Stimulated activated CD8-positive, alpha-beta memory T cell treated with anti-CD3 and anti-CD28 coated beads, Interleukin-12 subunit alpha, Interleukin-12 subunit beta, amount 100 ng/mL, for 4 hours (primary cell): ENCODE measurements at places on chromosomes 1 and 21.

- no peak for DNase-seq
These were observed 68.4 kb downstream of the EPHB2 start for GRCh38 chr1:22778862-22779520.

- no peak for DNase-seq
These were observed 293.5 kb downstream of the MRPL39 start for GRCh38 chr21:25313829-25314228.

- no peak for DNase-seq
These were observed 332.2 kb downstream of the NTNG1 start for GRCh38 chr1:107473065-107473464.

- DNase-seq, result no peak
These were observed 1.6 kb downstream of the FCN3 start for GRCh38 chr1:27372808-27373690.

DNA sequence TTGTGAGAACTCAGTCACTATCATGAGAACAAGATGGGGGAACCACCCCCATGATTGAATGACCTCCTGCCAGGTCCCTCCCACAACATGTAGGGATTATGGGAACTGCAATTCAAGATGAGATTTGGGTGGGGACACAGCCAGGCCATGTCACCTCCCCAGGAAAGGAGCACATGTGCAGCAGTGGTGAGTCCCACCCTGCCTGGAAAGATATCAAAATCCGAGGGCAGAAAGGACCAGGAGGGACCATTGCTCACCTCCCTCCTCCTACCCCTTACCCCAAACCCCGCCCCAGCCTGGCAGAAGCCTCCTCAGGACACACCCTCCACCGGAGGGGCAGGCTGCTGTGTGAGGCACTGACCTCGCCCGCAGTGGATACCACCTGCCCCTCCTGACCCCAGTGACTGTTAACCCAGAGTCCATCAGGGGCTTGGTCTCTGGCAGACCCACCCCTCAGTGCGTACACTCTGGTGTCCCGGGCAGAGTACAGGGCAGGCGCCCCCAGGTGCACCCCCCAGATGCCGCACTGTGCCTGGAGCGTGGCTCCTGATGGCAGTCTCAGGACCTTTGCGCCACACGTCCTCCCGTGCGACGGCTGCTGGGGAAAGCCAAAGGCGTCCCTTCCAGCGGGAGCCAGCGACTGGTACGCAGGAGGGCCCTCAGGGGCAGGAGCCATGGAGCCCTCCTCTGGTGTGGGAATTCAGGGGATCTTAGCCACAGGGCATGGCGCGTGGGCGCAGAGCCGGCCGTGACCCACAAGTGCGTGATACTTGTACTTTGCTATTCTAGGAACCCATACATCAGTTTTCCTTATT, 20.9 kb downstream of the PDXK start:
- no peak for DNase-seq

- DNase-seq, result no peak
These were observed 113.0 kb downstream of the DMRTB1 start for GRCh38 chr1:53572065-53572814.

DNA sequence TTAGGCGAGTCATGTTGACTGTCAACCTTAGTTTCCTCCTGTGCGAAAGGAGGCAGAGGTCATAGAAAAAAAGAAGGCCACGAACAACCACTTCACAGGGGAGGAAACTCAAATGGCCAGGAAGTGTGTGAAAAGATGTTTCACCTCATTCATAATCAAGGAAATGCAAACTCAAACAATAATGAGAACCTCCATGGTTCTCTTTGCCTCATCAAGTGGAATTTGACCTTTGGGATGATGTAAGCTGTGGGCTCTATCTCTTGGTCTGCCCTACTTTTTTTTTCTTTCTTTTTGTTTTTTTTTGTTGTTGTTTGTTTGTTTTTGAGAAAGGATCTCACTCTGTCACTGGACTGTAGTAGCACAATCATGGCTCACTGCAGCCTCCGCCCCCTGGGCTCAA, 55.9 kb upstream of the GRHL3 start:
- DNase-seq, result no peak

DNA sequence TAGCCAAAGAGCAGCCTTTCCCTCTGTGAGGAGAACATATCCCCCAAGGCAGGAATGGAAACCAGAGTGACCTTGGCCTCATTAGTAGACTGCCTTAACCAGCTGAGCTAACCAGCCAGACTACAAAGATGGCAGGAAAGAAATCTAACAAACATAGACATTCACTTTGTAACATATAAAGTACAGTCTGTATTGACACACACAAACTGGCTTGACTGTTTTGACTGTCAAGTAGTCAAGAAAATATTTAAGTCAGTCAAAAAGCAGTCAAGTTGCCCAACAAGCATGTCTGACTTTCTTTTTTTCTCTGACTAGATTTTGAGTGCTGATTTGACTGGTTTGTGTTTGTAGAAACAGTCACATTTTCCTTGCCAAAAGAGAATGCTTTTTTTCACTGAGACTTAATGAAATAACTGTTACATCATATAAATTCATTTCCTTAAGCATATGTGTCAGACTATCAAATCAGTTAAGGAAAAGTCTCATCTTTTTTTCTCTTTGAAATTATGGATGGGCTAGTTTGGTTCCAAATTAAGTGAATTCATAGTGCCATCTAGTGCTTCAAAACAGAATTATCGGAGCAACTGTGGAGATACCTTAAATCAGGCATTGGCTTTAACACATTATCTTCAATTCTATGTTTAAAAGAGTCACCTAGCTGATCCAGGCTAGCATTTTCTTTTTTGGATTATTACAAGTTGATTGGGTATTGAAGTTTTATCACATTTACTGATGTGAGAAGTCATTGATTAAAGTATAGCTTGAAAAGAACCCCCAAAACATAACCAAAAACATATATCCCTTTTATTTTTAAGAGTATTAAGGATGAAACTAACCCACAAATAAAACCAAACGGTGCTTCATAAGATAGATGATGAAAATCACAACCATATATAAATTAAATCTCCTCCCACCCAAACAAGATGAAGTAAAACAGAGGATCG, 75.0 kb downstream of the ATP6V1G3 start:
- no peak for DNase-seq

- no peak for DNase-seq
These were observed 918.1 kb upstream of the TMPRSS15 start for GRCh38 chr21:19321688-19322087.

- no peak for DNase-seq
These were observed 22.8 kb downstream of the SYF2 start for GRCh38 chr1:25209516-25209915.

GRCh38 chr1:160076295-160076694, 5.0 kb upstream of the KCNJ9 start:
- no peak for DNase-seq

- no peak for DNase-seq
These were observed 4.2 kb downstream of the CYP4B1 start for GRCh38 chr1:46802901-46803574.

DNA sequence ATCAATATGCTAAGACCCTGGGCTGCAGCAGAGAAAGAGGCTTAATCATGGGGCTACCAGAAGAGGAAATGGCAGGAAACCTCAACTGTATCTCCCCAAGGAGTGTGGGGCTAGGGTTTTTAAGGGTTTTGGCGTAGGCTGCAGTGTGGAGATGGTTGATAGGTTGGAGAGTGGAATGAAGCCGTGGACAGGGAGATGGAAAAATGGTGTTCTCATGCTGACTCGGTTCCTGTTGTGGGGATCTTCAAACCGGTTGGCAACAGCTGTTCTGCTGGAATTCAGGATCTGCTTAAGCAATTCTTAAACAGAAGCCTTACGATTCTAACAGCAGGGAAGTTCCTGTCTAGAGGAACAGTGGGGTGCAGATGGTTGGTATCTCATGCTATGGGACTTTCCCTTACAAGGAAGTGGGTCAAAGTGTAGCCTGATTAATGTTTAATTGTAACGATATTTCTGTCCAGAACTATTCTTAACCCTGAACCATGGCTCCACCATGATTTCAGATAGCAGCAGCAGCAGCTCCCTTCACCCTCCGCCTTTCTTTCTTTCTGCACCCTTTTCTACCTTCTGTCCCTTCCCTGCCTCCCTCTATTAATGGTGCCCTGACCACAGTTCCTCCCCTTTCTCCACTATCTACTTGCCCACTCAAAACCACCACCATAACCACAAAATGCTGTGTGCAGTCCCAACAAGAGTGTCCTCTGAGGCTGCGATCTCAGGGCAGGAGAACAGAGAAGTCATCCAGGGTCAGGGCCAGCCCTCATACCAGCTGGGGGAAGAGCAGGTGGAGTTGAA, 30.8 kb downstream of the RSPH1 start:
- no peak for DNase-seq

GRCh38 chr21:17903929-17904639, 84.9 kb upstream of the C21orf91 start:
- DNase-seq, result no peak

- DNase-seq, result no peak
These were observed 17.8 kb upstream of the EPHA2 start for GRCh38 chr1:16173447-16174260.

- no peak for DNase-seq
These were observed 139.0 kb upstream of the TMEM51 start for GRCh38 chr1:15014516-15014915.

GRCh38 chr1:84363019-84363418, 35.3 kb upstream of the DNASE2B start:
- DNase-seq, result no peak

DNA sequence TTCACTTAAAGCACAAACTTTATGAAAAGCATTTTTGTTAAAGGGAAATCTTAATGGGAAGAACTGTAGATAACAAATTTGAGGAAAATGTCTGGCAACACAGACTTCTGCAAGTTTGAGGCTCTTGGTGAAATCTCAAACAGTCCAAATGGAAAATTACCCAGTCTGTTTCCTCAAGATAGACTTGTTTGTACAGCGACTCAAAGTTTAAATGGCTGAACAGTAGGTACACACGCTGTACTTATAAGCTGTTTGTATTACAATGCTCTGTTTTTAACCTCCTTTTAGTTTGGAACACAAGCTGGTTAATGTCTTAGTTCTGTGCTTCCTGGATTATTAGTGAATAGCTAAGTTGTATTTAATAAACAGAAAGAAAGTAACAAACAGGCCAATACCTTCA, 217.1 kb downstream of the NFIA start:
- no peak for DNase-seq

DNA sequence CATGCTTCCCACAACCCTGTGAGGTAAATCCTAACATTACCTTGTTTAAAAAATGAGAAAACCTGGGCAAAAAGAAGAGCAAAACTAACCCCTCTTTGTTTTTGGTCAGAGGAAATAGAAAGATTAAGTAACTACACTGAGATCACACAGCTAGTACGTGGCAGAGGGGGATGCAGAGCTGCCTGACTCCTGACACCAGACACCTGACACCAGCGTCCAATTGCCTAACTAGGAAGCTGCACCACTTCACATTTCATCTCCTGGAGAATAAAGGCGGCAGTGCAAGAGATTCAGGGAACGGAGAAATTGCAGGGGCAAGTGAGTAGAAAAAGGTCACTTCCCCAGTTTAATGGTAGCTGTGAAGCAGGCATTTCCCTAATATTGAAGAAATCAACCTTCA, 229.3 kb upstream of the PTBP2 start:
- DNase-seq, result no peak

GRCh38 chr1:238589843-238590435, 699.2 kb upstream of the ZP4 start:
- no peak for DNase-seq

DNA sequence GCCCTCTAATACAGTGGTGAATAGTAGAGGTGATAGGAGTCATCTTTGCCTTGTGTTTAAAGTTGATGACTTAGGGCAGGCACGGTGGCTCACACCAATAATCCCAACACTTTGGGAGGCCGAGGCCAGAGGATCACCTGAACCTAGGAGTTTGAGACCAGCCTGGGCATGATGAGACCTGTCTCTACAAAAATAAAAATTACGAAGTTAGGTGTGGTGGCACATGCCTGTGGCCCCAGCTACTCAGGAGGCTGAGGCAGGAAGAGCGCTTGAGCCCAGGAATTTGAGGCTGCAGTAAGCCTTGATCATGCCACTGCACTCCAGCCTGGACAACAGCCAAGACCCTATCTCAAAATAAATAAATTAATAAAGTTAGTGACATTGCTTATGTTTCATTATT, 26.6 kb downstream of the CAPZA1 start:
- no peak for DNase-seq

- DNase-seq, result no peak
These were observed 15.7 kb downstream of the IFNAR2 start for GRCh38 chr21:33245289-33245918.

- DNase-seq, result no peak
These were observed 147.6 kb upstream of the CAMK1G start for GRCh38 chr1:209435654-209436566.

DNA sequence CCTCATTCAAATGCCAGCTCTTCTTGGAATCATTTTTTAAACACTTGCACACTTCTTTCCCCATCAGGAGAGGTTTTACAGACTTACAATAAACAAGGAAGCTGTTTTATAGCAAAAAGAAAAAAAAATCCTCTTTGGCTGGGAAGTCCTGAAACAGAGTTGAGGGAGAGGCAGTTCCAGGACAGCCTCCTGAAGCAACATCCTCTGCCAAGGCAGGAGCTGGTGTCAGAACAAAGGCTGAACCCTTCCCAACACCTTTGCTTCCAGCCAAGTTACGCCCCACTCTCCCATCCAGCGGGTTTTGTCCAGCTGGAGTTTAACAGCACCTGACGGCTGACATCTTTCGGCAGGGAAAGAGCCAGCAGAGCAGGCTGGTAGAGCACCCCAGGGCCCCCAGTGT, 287.8 kb downstream of the RRAGC start:
- no peak for DNase-seq

- no peak for DNase-seq
These were observed 11.2 kb downstream of the ZNF436 start for GRCh38 chr1:23358310-23358875.

DNA sequence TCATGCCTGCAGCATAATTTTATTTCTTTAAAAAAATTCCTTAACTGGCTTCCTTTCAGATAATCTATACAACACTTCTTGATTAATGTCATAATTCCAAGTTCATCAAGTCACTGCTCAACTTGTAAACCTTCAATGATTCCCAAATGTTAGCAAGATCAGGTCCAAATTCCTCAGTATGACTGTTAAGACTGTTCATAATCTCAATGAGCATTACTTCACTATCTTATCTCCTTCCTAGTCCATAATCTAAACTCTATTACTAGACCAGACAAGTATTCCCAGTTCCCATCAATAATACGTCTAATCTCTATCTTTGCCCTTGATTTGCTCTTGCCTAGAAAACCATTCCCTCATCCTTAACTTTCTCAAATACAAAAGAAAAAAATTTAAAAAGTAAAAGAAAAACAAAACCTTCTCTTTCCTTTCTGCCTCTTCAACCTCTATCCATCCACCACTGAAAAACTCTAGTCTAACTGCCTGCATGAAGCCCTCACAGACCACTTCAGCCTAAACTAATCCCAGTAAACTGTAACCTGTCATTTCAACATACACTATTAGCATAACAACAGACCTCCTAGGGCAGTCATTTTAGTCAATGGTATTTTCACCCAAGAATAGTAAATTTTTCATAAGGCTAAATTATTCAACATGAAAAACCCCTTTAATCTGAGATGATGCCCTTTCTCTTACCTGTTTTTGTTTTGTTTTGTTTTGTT, 15.5 kb downstream of the LUZP1 start:
- no peak for DNase-seq
